ENCODE measurements at places on chromosomes 6 and 20.

DNA sequence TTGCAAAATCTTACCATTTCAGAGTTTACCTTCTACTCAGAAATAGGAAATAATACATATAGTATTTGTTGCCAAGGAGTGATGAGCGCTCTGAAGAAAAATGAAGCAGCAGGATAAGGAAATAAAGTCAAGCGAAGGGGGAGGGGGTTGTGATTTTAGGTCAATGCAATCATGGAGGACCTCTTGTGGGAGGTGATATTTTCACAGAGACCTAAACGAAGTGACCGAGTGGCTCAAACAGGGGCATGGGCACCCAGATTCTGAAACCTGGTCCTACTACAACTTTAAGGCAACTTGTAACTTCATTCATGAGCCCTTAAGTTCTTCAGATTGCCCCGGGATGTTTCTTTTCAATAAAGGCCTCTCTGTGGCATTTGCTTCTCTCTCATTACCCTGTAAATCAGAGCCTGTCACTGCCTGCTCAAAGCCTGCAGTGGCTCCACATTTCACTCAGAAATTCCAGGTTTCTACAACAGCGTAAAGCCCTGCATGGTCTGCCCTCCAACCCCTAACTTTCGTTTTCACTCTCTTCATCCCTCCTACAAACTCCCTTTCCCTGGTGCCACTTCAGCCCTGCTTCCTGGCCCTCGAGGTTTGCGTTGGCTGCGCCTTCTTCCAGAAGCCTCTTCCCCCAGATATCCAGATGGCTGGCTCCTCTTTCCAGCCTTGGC, 162.7 kb downstream of the TBC1D7 start:
- no peak for DNase-seq

GRCh38 chr6:8608737-8609136, 173.4 kb upstream of the SLC35B3 start:
- no peak for DNase-seq

- DNase-seq: no peak
Measured at GRCh38 chr6:33868141-33868540, 64.3 kb upstream of the MLN start.

DNA sequence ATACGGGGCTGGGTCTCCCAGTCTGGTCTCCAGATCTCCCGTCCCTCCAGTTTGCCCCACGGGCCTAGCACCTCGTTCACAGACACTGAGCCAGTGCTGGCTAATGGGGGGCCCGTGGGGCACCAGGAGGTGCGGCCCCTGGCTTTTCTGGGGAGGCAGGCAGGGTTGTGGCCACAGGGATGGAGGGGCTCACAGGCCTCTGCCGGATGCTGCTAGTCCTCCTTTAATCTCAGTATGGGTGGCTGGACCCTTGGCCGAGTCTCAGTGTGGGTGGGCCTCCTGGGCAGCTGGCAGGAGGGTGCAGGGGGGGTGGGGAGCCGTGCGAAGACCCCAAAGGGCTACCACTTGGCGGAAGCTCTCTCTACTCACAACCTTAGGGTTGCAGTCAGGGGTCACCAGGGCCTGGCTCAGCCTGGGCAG, 1.6 kb upstream of the SOX18 start:
- DNase-seq: no peak

- no peak for DNase-seq
Measured at GRCh38 chr6:74603322-74604076, 602.4 kb downstream of the COL12A1 start.

GRCh38 chr6:42402184-42402583, 49.5 kb downstream of the TRERF1 start:
- no peak for DNase-seq

DNA sequence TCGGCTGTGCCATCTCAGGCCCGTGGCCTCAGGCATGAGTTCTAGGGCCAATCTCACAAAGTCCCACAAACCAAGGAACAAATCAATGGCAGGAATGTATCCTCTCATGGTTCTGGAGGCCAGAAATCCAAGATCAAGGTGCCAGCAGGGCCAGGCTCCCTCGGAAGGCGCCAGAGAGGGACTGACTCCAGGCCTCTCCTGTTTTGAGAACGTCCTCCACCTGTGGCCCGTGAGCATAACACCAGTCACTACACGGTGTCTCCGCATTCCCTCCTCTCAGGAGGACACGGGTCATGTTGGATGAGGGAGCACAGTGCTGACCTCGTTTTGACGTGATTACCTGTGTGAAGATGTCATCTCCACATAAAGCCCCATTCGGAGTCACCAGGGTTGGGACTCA, 45.0 kb upstream of the SMOC2 start:
- no peak for DNase-seq

GRCh38 chr20:58308290-58308679, 1.2 kb upstream of the RAB22A start:
- DNase-seq: no peak

DNA sequence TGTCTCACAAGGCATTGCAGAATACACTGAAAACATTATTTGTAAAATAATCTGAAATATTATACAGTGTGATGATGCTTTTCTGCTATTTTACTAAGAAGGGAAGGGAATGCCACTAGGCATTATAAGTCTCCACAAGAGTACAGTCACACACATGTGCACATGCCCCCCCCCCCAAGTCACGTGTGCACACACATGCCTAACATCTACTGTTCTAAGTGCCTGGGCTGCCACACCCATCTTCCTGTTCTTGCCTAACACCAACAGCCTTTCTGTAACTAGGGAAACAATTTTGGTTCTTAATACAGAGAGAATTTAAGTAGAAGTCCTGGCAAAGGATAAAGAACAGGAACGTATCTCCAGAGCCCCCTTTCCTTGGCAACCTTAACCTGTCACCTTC, 58.2 kb upstream of the BCLAF1 start:
- DNase-seq: no peak
